ENCODE measurements at places on chromosomes 4 and X. TPM values are rescaled to one million over a fixed set of nuclear protein-coding genes. Genes with fewer than 3 reads are reported as not detected.

Gene DDX53
- not detected for total RNA-seq

Gene CA5B
- 14.4 TPM for total RNA-seq

Gene ASB9
- total RNA-seq: not detected

Gene FGF13
- not detected for total RNA-seq

Gene NPNT
- total RNA-seq: not detected

Gene FRAS1
- total RNA-seq: 0.22 TPM

Gene FGF2
- not detected for total RNA-seq

Gene AFP
- not detected for total RNA-seq

- DNase-seq: no peak
- peaks cover 28% of the 10 kb centered on the region for H3K4me1 ChIP-seq
- no peak overlapping the region for H3K27ac ChIP-seq
Observed at GRCh38 chr4:113781439-113782040, 20.0 kb upstream of the CAMK2D start.

DNA sequence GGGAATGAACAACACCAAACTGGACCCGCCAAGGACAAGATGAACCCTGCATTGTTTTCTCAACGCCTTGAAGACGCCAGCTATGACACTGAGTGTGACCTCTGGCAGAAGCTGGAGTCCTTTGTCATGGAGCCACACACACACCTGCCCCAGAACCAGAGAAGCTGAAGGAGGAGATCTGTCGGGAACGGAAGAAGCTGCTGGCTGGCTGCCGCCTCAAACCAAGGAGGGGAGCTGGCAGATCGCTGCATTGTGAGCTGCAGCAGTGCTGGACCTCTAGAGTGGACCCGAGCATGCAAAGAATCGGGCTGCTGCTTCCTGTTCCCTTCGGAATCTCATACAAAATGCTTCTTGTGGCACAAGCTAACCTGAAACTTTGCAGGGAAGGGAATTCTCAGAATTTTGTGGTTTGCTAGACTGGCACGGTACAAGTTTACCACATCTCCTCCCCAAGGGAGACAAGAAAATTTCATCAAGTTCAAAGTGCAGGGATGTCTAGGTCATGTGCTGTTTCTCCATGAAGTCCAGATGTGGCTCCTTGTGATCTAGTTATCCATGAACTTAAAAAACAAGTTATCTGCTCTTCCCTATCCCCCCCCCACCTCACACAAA, 23.4 kb upstream of the GLRB start:
- no peaks in the 10 kb centered on the region for H3K27me3 ChIP-seq
- H3K4me1 ChIP-seq: no peaks in the 10 kb centered on the region
- H3K4me3 ChIP-seq: no peak overlapping the region
- H3K27ac ChIP-seq: no peak overlapping the region
- DNase-seq: no peak
- no peaks in the 10 kb centered on the region for H3K36me3 ChIP-seq

DNA sequence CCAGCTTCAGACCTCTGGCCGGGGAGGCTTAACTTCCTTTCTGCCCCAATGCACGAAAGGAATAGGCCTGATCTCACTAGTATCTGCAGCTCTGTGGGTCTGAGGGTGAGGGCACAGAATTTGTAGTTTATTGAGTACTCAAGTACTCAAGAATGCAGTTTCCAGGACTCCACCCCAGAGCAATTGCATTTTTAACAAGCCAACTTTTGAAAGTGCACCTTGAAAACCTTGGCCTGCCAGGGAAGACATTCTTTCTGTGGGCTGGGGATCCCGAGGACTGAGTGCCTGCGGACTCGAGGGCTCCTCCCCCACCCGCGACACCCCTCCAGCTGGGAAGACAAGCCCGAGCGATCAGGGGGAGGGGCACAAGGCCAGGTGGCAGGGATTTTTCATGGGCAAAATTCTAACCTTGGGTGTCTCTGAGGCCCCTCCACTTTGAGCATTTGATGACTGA, 22.4 kb downstream of the RS1 start:
- H3K27ac ChIP-seq: no peak overlapping the region
- no peaks in the 10 kb centered on the region for H3K4me1 ChIP-seq
- no peak for DNase-seq
- no peaks in the 10 kb centered on the region for H3K36me3 ChIP-seq
- no peaks in the 10 kb centered on the region for H3K27me3 ChIP-seq
- no peak overlapping the region for H3K4me3 ChIP-seq

- no peak overlapping the region for H3K27ac ChIP-seq
- no peaks in the 10 kb centered on the region for H3K27me3 ChIP-seq
- peaks cover 38% of the 10 kb centered on the region for H3K4me1 ChIP-seq
- no peaks in the 10 kb centered on the region for H3K36me3 ChIP-seq
- no peak for DNase-seq
- no peak overlapping the region for H3K4me3 ChIP-seq
Observed at GRCh38 chrX:39848900-39849299, 248.9 kb downstream of the BCOR start.

GRCh38 chr4:3721627-3722026, 44.6 kb upstream of the ADRA2C start:
- H3K36me3 ChIP-seq: no peaks in the 10 kb centered on the region
- no peak overlapping the region for H3K4me3 ChIP-seq

GRCh38 chrX:75784680-75785491, at the start of gene MAGEE2:
Gene MAGEE2, minus strand, starts transcription at chrX:75785254. Its CDS starts 203 bp downstream, at chrX:75785051.
- H3K27ac ChIP-seq: no peak within 1 kb of the TSS
- peak; percentile 16 for DNase-seq
- H3K27me3 ChIP-seq: peaks cover 11% of the 10 kb centered on the region
- peak within 1 kb of the TSS; percentile 72 for H3K4me3 ChIP-seq
- H3K36me3 ChIP-seq: no peaks in the 10 kb centered on the region
- peaks cover 3% of the 10 kb centered on the region for H3K4me1 ChIP-seq

DNA sequence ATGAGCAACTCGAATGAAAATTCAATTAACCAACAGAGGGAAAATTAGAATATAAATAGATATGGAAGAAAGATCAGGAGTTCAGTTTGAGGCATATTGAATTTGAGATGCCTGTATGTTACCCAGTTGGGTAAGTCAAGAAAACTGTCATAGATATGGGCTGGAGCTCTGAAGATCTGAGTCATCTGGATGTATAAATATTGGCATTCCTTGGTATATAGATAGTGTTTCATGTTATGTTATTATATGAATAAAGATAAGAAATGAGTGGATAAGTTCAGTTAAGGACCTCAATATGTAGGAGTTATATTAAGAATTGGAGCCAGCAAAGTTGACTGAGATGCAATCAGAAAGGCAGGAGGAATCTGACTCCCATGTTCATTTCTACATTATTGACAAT, 543.6 kb upstream of the SMIM31 start:
- H3K27ac ChIP-seq: no peak overlapping the region
- no peaks in the 10 kb centered on the region for H3K27me3 ChIP-seq
- no peak overlapping the region for H3K4me3 ChIP-seq
- no peaks in the 10 kb centered on the region for H3K36me3 ChIP-seq

DNA sequence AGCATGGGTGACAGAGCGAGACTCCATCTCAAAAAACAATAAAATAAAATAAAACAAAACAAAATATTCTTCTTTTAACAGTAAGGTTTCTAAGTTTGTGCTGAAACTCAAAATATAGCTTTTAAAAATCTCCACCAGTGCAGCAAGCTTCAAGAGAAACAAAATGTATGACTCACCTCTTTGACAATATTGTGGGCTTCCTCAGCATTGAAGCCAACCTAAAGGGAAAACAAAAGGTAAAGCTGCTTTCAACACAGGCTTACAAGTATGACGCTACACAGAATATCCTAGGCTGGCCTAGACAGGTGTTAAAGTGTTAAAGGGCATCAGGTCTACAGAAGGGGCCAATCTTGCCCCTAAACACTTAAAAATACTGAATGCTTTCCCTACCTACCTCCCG, 1.2 kb downstream of the DYNLT3 start:
- peak overlapping the region; percentile 94 for H3K27ac ChIP-seq
- peaks cover 16% of the 10 kb centered on the region for H3K36me3 ChIP-seq
- H3K4me1 ChIP-seq: peaks cover 35% of the 10 kb centered on the region
- peak overlapping the region; percentile 74 for H3K4me3 ChIP-seq
- H3K27me3 ChIP-seq: no peaks in the 10 kb centered on the region
- peak; percentile 5 for DNase-seq

- no peaks in the 10 kb centered on the region for H3K36me3 ChIP-seq
- no peaks in the 10 kb centered on the region for H3K4me1 ChIP-seq
- no peak overlapping the region for H3K4me3 ChIP-seq
- DNase-seq: no peak
- no peak overlapping the region for H3K27ac ChIP-seq
Observed at GRCh38 chr4:125276811-125277210, 37.9 kb upstream of the FAT4 start.

GRCh38 chr4:153479101-153479500, 12.9 kb downstream of the TMEM131L start:
- peak overlapping the region; percentile 66 for H3K27ac ChIP-seq
- H3K27me3 ChIP-seq: no peaks in the 10 kb centered on the region
- DNase-seq: no peak
- peaks cover 44% of the 10 kb centered on the region for H3K36me3 ChIP-seq
- peaks cover 68% of the 10 kb centered on the region for H3K4me1 ChIP-seq

DNA sequence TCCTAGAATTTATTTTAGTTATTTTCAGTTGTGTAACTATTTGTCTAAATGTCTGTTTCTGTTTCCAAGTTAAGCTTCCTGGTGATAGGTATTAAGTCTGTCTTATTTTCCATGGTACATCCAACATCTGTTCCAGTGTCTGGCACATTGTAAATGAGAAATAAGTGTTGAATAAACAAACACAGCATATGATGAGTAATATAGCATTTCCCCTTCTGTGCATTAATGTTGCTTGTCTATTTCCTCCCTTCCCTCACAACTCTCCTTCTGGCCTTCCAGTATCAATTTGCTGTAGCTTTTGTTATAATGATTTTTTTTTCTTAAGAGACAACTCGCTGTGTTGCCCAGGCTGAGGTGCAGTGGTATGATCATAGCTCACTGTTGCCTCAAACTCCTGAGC, 36.1 kb downstream of the COPS4 start:
- H3K36me3 ChIP-seq: peaks cover 30% of the 10 kb centered on the region
- H3K27me3 ChIP-seq: no peaks in the 10 kb centered on the region
- no peak overlapping the region for H3K27ac ChIP-seq
- no peak for DNase-seq
- H3K4me3 ChIP-seq: no peak overlapping the region

GRCh38 chr4:37686373-37687193, at the start of gene RELL1:
Gene RELL1, minus strand, starts transcription at chr4:37686376. Its CDS starts 89 bp downstream, at chr4:37686287.
- peak within 1 kb of the TSS; percentile 80 for H3K4me3 ChIP-seq
- peaks cover 34% of the 10 kb centered on the region for H3K4me1 ChIP-seq
- no peaks in the 10 kb centered on the region for H3K27me3 ChIP-seq
- H3K27ac ChIP-seq: peak within 1 kb of the TSS; percentile 90

GRCh38 chr4:5750052-5750945, 39.3 kb downstream of the EVC start:
- no peaks in the 10 kb centered on the region for H3K36me3 ChIP-seq
- H3K4me3 ChIP-seq: no peak overlapping the region
- no peaks in the 10 kb centered on the region for H3K27me3 ChIP-seq
- no peak for DNase-seq
- H3K4me1 ChIP-seq: no peaks in the 10 kb centered on the region

DNA sequence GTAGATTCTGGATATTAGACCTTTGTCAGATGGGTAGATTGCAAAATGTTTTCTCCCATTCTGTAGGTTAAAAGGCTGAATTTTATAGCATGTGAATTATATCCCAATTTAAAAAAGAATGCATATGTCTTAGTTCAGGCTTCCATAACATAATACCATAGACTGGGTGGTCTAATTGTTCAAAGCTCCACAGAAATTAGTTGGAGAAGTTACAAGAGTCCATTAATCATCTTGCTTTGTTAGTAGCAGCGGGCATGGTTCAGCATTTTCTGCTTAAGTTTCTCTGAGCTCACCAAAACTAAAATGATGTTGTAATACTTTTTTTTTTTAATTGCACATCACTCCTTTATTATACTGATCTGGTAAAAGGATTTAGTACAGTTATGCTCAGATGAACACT, 1.8 kb downstream of the PGAM4 start:
- H3K36me3 ChIP-seq: peaks cover 4% of the 10 kb centered on the region
- DNase-seq: no peak
- H3K4me3 ChIP-seq: no peak overlapping the region

GRCh38 chr4:162622664-162623063, 458.9 kb upstream of the FSTL5 start:
- H3K4me1 ChIP-seq: no peaks in the 10 kb centered on the region
- no peak for DNase-seq
- no peaks in the 10 kb centered on the region for H3K27me3 ChIP-seq
- H3K36me3 ChIP-seq: no peaks in the 10 kb centered on the region

DNA sequence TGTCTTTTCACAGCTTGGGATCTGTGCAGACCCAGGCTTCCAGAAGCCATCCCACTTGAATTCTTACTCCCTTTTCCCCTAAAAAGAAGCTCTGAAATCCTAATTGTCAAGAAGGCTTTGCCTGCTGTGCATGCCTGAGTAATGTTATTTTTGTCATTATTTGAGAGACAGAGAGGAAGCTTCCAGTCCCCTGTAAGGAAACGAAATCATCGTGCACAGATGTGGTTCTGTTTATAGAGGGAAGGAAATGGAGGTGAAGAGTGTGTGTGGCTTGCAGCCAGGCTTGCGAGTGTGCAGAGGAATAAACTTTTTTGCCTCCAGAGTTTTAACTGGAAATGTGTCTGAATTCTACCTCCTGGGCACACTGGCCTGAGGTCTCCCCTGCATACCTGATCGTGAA, 70.2 kb downstream of the TBL1X start:
- H3K27ac ChIP-seq: no peak overlapping the region
- peaks cover 21% of the 10 kb centered on the region for H3K36me3 ChIP-seq
- no peak for DNase-seq
- H3K27me3 ChIP-seq: no peaks in the 10 kb centered on the region

DNA sequence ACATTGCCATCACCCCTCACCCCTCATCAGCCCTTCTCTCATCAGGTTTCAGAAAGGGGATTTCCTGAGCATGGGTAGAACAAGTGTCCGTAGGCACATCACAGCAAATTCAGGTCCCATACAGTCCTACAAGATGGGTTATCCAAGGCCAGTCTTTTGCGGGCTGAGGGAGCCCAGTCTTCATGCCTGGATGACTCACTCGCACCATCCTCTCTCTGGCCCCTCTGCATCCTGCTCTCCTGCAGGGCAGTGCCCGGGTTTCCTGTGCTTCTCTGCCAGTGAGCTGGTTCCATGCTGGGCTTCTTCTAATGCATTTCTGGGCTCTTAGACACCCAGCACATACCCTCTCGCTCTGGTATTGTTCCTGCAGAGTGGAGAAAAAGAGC, 7.3 kb upstream of the INTS6L start:
- H3K4me3 ChIP-seq: no peak overlapping the region
- no peak for DNase-seq
- H3K27ac ChIP-seq: no peak overlapping the region
- no peaks in the 10 kb centered on the region for H3K27me3 ChIP-seq

GRCh38 chr4:26953366-26953765, 92.7 kb downstream of the STIM2 start:
- H3K36me3 ChIP-seq: peaks cover 19% of the 10 kb centered on the region
- no peak overlapping the region for H3K27ac ChIP-seq

DNA sequence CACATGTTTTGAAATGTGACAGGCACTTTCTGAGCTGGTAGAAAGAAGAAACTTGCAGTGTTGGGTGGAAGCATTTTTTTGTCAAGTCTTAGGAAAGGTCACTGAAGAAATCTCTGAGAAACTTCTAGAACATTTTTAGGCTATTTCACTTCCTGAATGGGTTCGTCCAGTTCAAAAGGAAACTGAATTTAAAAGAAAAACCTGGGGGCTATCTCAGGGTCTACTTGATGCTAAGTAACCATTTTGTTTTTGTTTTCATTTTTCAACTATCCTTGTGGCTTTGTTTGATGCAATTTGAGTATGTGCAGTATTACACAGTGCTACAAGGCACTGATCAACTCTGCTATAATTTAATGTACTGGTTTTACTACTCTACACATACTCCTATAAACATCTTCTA, 34.0 kb upstream of the AMOT start:
- no peaks in the 10 kb centered on the region for H3K4me1 ChIP-seq
- no peaks in the 10 kb centered on the region for H3K36me3 ChIP-seq
- no peak for DNase-seq
- no peak overlapping the region for H3K27ac ChIP-seq
- H3K4me3 ChIP-seq: no peak overlapping the region

Measured in activated CD8-positive, alpha-beta T cell treated with anti-CD3 and anti-CD28 coated beads for 36 hours (primary cell).